Epithelial cell of alveolus of lung (primary cell): ENCODE measurements at places on chromosomes 1 and 21. TPM values are rescaled to one million over a fixed set of nuclear protein-coding genes. Genes with fewer than 3 reads are reported as not detected.

OR2L3 gene
- total RNA-seq: not detected in 2 replicates

CCDC181 gene
- 1.2 and 2.2 TPM in 2 replicates for total RNA-seq

TRIM67 gene
- total RNA-seq: not detected in 2 replicates

MYCBP gene
- 12.5 and 33.7 TPM in 2 replicates for total RNA-seq

C1orf115 gene
- 1.7 and 5.2 TPM in 2 replicates for total RNA-seq
